ENCODE measurements at places on chromosomes 13 and 19.

DNA sequence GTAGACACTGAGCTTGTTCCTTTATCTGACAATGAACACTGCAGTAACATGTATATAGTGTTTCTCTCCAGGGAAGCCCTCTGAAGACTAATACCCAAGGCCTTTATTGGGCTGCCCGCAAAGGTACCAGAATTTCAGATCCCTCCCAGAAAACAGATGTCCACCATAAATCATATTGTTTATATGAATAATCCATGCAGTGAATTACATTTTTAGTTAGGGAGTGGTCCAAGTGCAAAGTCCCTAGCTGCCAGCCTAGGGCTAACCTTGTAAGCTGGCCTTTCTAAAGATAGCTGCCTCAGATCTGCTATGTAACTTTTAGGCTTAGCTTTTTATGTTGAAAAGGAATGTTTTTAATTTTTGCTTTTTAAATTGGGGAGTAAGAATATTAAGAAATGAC lies 44.7 kb downstream of the TDRD3 start:
- DNase-seq, result no peak

DNA sequence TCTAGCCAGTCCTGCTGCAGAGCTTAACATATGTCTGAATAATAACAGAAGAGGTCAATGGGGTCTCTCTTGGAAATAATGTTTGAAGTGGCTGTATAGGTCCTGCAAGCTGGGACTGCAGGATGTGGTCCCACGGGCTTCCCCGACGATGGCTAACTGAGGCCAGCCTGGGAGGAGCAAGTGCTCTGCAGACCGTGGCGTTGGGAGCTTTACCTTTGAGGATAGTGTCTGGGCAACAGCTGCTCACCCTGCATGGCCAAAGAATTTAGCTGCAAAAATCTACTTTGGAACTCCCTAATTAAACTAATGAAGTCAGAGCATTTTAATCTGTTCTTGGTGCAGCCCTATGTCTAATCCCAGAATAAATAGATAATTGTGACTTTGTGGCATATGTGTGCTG lies 18.2 kb upstream of the AMER2 start:
- DNase-seq, result no peak

DNA sequence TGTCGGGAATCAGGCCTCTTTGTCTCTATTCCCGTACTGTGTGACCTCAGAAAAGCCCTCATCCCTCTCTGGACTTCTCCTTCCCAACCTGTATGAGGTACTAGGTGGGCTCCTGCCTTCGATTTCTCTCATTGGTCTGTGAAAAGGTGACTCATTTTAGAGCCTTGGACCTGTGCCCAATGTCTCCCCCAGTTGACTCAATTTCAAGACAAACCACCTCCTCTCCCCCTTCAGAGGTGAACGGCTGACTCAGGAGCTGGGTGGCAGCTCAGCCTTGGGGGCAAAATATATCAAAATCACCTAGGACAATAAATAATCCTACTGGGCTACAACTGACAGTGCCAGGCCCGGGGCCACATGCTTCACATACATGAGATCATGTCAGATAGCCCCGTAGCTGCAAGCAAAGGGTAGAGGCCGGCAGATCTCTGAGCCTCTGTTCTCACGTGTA lies 630 bp downstream of the COQ8B start:
- DNase-seq, result peak; percentile 46

DNA sequence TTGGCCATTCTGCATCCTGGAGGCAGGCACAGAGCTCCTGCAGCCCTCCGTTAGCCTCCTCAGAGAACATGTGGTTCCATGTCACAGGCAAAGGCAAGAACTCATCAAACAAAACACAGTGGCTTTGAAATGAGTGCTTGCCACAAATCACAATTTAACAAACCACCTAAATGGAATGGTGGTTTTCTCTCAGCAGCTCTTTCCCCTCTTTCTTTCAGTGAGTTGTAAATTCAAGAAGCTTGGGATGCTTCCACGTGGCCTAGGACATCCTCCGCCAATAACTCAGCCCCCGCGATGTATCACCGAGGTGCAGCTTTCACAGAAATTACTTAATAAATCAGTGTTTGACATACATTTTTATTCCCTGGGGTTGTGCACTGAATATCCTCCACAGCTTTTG lies 65.4 kb upstream of the RFC3 start:
- DNase-seq, result no peak

- peak; percentile 25 for DNase-seq
Measured at GRCh38 chr13:21675095-21675991, 4.5 kb downstream of the FGF9 start.

GRCh38 chr13:105908586-105908985 lies 626.9 kb downstream of the EFNB2 start:
- no peak for DNase-seq

Data from CD4-positive, alpha-beta T cell treated with Interferon gamma for 1 hour (primary cell).